ENCODE measurements at places on chromosomes 2 and 18.

DNA sequence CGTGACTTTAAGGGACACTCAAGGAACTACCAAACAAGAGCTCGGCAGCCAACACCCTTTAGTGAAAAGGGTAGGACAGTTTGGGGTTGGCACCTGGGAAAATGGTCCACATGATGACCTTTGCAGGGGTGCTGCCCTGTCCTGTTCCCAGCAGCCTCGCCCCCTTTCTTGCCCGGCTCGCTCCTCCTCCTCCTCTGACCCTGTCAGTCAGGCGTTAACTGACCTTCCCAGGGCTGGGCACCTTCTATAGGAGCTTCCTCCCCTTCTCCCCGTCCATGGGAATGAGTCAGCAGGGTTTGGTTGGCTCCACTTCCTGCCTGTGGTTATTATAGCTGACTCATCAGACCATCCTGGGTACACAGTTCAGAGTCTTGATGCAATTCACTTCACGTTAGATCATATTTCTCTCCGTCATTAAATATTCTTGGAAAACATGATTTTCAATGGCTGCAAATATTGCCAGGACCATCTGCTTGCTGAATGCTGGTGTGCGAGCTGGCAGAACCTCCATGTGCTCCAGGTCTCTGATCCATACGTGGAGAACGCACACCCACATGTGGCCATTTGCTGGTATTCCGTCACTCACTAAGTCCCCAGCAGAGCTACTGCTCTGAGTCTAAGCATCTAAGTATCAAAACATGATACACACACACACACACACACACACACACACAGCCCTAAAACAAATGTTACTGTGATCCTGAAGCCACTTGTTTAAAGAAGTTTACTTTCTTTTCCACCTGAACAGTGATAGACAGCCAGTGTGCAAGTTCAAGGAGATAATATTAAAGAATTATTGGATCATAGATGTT, 185.0 kb downstream of the ANAPC1 start:
- peak; percentile 27 for DNase-seq

- DNase-seq, result no peak
These were observed 85.0 kb upstream of the LINC00305 start for GRCh38 chr18:64233851-64234250.

GRCh38 chr2:64228918-64229317, 84.7 kb upstream of the PELI1 start:
- DNase-seq, result no peak

DNA sequence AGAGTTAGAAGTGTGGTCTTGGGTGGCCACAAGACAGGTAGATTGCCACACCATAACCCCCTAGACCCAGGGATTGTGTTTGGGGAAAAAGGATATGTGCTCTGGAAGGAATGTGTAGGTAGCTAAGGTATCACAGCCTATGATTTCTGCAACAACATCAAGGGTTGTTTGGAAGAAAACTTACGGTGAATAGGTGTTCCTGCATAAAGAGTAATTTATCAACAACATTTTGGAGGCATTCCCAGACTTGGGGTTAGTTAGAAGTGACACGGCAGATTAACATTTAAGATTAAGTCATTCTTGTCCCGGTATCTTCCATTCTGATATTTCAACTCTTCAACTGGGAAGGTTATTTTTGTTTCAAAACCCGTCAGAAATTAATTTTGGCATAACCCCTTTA, 65.5 kb downstream of the SPP2 start:
- DNase-seq, result no peak

GRCh38 chr2:62287899-62288880, 92.3 kb downstream of the B3GNT2 start:
- DNase-seq, result no peak

GRCh38 chr2:28687640-28688385, 63.8 kb upstream of the PPP1CB start:
- no peak for DNase-seq

- no peak for DNase-seq
These were observed 276.4 kb downstream of the TGIF1 start for GRCh38 chr18:3726238-3726951.

- DNase-seq, result peak; percentile 35
These were observed 181.6 kb downstream of the BCL2 start for GRCh38 chr18:63137999-63138435.

DNA sequence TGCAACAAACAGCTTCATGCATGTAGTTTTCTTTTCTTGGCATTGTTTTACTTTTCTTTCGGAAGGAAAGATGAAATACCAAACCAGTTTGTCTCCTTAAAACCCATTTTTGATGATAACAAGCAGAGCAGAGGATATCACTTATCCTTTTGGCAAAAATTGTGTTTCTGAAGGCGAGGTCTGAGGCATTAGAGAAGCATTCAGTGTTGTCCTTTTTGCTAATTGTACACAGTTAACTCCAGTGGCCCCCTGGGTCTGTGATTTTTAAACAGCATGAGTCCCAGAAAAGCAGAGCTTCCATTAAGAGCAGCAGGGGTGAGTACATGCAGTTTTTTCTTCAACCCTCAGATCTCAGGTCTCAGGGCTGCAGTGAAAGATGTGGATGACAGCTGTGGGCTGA, 41.3 kb downstream of the TTC39C start:
- DNase-seq, result no peak

DNA sequence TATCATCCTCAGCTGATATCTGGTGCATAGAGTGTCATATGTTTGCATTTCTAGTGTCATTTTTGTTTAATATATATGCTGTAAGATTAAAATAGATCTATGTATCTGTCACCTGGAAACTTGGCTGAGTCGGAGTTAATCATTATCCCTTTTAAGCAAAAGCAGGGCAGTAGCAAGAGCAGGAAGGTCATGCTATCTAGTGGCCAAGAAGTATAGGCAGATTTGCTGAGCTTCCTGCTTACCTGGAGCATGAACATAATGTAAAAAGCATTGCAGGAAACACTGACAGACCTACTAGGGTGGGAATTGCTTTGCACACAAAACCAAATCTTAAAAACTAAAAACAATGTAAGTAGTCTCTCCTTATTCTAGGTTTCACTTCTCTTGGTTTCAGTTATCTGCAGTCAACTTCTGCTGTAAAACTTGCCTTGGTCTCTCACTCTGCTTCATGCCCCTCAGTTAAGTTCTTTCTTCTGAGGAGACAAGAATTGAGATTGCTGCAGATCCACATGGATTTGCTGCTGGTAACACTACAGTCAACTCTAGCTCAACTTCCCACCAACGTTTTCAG, 295.3 kb downstream of the CDH7 start:
- no peak for DNase-seq

DNA sequence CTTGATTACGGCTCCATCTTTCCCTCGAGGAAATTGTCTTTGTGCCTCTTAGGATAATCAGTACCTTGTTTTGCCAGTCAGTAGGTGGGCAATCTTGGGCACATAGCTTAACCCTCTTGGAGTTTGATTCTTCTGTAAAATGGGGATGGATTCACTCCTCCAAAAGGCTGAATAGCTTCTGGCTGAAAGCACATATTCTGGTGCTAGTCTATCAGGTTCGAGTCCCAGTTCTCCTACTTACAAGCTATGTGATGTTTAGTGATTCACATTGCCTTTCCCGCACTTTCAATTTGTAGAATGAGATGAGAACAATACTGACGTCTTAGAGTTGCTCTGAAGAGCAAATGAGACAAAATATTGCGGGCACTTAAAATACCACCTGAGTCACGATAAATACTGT, 43.9 kb downstream of the ATIC start:
- DNase-seq, result no peak

- DNase-seq, result no peak
These were observed 7.8 kb upstream of the GIGYF2 start for GRCh38 chr2:232689152-232689910.

DNA sequence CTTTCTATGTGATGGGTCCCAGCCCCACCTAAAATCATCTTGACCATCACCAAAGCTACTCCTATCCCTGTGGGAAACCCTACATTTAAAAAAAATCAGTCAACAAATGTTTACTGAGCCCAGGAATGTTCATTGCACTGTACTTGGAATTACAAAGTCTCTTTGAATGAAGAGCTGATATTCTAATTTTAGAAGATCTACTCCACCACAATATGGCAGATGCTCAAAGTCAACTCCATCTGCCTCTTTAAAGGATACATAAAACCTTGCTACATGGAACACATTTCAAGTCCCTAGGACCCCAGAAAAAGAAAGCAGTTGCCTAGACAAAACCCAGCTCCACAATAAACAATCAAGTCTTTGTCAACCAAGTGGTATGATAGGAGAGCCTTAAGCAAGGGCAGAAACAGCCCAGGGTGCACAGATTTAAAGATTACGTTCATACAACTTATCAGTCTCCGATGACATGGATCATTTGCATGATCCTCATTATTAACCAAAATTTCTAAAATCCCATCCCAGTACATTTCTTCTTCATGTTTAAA, 234.3 kb upstream of the ACVR2A start:
- no peak for DNase-seq

GRCh38 chr2:67828066-67828465, 234.7 kb downstream of the C1D start:
- no peak for DNase-seq

- no peak for DNase-seq
These were observed 50.2 kb upstream of the PLB1 start for GRCh38 chr2:28445448-28446258.

DNA sequence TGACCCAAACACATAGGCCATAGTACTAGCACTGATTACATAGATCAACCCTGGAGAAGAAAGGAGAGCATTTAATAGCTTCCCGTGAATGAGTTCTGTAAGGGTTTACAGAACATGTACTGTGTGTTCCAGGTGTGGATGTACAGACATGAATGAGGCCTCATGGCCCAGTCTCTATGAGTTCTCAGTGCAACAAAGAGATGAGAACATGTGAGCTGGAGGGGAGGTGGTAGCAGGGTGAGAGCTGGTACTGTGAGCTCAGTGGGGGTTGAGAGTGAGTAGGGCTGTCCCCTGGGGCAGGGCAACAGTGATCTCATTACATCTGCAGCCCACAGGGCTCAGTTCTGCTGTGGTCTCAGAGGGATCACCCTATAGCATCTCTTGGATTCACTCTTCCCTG, 42.6 kb upstream of the SPRED2 start:
- no peak for DNase-seq

DNA sequence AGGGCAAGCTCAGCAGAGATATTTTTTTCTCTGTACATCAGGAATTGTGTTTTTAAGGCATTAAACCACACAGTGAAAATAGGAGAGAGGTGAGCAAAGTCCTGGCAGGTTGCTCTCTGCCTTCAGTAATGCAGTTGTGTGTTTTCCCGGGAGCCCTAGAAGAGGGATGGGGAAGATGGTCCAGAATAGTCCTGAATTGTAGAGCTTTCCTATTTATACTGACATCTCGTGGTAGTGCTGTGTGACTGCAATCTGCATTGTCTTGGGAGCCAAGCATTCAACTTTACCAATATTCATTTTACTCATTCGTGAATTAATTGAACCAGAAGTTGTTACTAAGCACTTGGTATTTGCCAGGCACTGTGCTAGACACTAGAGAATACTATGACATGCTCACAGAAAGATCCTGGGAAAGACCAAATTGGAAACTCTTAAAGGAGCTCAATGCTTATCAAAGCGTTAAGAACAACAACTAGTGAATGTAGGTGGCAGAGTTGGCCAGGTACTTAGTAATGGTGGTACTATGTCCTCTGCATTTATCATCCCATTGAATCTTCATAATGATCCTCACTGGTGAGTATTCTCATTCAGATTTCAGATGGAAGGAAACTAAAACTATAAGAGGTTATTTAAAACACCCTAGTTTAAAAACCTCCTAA, 214.6 kb downstream of the TRIB2 start:
- DNase-seq, result no peak

DNA sequence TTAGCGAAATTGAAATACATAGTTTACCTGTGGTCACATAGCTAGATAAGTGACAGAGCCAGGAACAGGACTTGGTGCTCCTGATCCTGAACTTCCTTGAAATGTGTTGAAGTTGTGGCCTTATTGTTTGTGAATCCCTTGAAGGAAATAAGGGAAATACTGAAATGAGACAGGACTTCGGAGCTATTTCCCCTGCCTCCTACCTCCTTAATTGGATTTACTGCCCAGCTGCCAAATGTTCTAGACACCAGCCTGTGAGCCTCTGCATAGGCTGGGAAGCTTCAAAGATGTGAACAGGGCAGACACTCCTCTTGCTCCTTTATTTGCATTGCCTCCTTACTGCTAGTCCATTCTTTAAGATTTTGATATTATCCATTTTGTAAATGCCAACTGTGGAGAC, 135.2 kb downstream of the PRPF40A start:
- no peak for DNase-seq

DNA sequence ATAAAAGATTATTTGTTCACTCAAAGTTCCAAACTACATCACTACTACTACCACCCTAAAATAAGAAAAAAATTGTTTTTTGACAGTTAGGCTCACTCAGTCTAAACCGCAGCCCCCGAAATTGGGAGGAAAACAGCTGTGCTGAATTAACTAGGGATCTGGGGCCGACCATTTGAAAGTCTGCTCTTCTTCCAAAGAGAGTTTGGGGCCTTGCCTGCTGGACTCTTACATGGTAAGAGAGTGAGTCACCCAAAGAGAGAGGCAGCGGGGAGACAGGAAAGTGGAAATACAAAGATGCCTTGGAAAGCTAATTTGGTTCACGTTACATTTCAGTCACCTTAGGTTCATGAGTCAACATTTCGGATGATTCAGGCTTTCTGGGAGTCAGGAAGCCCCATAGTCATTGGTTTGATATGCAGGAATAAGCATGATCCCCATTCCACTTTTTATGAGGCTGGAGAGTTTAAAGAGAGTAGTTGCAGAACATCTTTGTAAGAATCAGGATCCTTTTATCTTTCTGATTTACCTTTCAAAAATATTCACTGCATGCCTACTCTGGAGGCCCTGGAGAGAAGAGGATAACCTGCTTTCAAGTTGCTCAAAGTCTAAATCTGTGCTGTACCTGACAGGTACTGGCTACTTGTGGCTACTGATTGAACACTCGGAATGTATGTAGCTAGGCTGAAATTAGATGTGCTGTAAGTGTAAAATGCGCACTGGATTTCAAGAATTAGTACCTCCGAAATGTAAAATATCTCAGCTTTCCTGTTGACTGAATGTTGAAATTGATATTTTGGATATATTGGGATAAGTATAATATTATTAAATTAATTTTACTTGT, 995 bp upstream of the RTN4 start:
- no peak for DNase-seq

- no peak for DNase-seq
These were observed 26.1 kb upstream of the PIEZO2 start for GRCh38 chr18:11175266-11175979.

- DNase-seq, result no peak
These were observed 8.4 kb downstream of the COL6A3 start for GRCh38 chr2:237405605-237406004.

- DNase-seq, result no peak
These were observed 240.8 kb downstream of the DPP10 start for GRCh38 chr2:114683251-114683650.

DNA sequence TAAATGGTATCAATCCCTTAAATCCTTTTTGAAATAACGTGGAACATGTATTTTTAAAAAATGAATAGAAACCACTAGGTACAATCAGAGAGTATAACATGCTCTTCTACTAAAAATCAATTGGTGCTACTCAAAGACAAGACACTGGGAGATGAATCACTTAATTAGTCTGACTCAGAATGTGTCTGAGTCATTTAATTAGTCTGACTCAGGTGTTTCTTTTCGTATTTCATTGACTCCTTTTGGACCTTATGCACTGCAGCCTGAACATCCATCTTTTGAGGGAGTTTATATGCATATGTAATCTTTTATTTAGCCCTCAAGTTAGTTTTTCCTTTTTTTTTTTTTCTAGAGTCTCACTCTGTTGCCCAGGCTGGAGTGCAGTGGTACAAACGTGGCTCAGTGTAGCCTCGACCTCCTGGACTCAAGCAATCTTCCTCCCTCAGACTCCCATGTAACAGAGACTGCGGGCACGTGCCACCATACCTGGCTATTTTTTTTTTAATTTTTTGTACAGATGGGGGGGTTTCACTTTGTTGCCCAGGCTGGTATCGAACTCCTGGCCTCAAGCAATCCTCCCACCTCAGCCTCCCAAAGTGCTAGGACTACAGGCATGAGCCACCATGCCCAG, 26.5 kb downstream of the PPP4R3B start:
- DNase-seq, result no peak

All from stimulated activated CD4-positive, alpha-beta T cell treated with anti-CD3 and anti-CD28 coated beads, TNF-alpha, amount 100 ng/mL, for 1 hour (primary cell).